Kidney (tissue), 22 donors: ENCODE measurements at places on chromosomes 7 and 10. TPM values are rescaled to one million over a fixed set of nuclear protein-coding genes. Genes with fewer than 3 reads are reported as not detected.

DNA sequence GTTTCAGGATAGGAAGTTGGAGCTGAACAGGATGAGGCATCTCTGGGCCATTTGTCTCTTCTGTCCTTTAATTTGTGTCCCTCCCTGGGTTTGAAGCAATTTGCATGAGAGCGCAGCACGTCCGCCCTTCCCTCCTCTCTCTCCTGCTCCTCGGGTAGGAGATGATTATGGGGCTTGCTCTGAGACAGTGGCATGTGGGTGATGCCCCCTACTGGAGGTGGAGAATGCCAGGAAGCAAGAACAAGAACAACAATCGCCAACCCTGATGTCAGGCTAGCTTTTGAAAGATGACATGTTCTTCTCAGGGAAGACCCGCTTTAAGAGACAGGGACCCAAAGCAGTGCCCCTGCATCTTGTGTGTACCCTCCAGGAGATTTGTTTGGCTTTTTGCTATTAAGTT is 63.9 kb upstream of the LOXL4 start:
- DNase-seq: no peak

- DNase-seq: no peak
Observed at GRCh38 chr10:131678171-131678570, 222.6 kb upstream of the PPP2R2D start.

DNA sequence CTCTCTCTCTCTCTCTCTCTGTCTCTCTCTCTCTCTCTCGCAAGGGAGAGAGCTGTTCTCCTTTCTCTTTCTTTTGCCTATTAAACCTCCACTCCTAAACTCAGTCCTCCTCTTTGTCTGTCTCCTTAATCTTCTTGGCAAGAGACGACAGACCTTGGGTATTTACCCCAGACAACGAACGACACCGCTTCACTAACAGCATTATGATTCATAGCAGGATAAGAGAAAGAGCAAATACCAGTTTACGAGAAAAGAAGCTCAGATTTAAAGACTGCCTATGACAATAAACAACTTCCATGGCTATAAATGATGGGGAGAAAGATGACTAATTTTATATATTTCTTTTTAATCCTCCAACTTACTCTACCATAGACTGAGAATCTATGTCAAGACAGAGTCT is 1396.5 kb upstream of the CELF2 start:
- no peak for DNase-seq

EMX2 gene
- polyA plus RNA-seq: 44.9 TPM

DNA sequence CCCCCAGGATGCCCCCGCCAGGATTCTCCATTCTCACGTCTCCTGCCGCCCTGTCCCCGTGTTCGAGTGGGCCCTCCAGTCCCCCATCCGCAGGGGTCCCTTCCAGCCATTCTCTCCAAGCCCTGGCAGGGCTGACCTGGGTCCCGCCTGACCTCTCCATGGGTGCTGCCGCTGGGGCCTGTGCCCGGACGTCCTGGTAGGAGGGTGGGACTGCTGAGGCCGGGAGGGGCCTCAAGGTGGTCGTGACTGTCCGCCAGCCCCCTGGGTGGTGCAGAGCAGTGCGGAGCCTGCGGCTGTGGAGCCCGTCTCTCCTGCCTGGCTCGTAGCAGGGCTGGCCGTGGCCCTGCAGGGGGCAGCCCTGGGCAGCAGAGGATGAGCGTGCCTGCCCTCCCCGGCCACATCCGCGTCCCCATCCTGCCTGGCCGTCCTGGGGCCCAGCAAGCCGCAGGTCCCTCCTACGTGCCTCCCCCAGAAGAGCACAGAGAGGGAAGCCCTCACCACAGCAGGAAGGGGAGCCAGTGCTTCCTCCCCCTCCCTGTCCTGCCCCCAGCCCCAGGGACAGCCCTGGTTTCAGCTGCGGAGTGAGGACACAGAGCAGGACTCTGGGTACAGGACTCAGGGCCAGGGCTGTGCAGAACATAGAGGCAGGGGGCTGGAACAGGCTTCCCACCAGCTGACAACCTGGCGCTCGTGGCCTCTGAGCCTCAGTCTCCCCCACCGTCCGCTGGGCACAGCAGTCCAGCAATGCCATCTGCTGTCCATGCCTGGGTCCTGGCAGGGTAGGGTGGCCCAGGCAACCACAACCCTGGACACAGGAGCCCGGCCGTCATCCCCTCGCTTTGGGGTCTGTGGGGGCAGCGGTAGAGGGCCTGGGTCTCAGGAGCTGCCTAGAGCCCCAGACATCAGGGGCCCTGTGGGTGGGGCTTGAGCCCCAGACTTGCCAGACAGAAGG is 1.5 kb upstream of the GRIFIN start:
- DNase-seq: peak; percentile 86

TMUB1 gene
- 79.9 TPM for polyA plus RNA-seq

- no peak for DNase-seq
Observed at GRCh38 chr10:11373717-11374171, 237.7 kb downstream of the USP6NL start.

GRCh38 chr7:150972023-150972468 is 6.1 kb downstream of the KCNH2 start:
- DNase-seq: no peak

DNA sequence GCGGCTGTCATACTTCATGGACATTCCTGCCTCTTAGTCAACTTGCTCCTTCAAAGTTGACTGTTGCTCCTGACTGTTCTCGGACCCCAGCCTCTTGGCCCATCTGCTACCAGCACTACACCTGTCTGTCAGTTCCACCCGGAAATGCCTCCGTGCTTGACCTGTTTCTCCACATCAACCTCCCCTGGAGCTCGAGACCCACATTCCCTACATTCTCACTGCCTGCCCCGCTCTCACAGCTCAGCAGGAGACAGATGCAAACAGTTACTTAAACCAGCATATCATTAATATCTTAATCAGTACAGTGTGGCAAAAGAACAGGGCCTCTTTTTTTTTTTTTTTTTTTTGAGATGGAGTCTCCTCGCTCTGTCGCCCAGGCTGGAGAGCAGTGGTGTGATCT is 174.3 kb downstream of the NRP1 start:
- DNase-seq: peak; percentile 51

DNA sequence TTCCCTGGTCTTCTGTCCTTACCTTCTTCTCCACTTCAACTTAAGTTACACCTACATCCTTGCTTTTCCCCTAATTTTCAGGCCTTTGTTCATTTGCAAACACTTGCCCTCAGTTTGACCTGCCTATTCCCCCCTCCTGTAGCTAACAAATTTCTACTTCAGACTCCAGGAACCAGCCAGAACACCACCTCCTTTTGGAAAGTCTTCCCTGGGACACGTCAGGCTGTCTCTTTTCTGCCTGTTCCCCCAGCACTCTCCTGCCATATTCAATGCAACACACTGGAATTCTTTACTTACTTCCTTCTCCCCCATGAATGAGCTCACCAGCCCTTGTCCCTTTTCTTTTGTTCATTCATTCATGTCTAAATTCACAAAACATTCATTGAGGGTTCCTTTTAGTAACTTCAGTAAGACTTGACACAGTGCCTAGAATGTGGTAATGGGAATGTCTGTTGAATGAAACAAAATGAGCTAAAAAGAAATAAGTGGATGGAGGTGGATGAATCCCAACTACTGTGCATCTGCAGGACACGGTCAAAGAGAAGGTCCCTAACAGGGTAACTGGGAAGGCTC is 478.0 kb downstream of the KCNMA1 start:
- no peak for DNase-seq

SLC26A5 gene
- polyA plus RNA-seq: not detected

- no peak for DNase-seq
Observed at GRCh38 chr10:33653584-33654367, 319.3 kb upstream of the NRP1 start.

COL1A2 gene
- polyA plus RNA-seq: 51.4 TPM

- DNase-seq: no peak
Observed at GRCh38 chr7:151514461-151515275, 5.0 kb downstream of the RHEB start.

DNA sequence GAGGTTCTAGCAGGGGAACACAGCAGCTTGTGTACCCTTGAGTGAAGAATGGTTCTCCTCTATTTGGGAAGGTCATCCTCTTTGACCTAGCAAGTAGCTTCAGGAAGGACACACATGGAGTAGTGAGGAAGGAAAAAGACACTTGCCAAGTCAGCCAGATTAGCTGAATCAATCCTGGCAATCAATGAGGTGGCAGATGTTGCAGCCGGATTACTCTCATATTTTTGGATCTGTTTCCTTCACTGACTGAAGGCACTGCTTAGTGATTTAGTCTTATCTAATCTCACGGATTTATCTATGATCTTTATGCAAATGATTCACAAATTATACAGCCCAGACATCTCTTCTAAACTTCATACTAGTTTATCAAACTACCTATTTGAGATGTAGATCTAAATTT is 218.8 kb downstream of the GPR158 start:
- DNase-seq: no peak

GRCh38 chr10:96497391-96497790 is 16.3 kb downstream of the TLL2 start:
- DNase-seq: no peak

GRCh38 chr7:3270362-3270761 is 30.7 kb upstream of the SDK1 start:
- no peak for DNase-seq

- DNase-seq: no peak
Observed at GRCh38 chr7:142874409-142874808, 11.1 kb downstream of the TRPV6 start.

DNA sequence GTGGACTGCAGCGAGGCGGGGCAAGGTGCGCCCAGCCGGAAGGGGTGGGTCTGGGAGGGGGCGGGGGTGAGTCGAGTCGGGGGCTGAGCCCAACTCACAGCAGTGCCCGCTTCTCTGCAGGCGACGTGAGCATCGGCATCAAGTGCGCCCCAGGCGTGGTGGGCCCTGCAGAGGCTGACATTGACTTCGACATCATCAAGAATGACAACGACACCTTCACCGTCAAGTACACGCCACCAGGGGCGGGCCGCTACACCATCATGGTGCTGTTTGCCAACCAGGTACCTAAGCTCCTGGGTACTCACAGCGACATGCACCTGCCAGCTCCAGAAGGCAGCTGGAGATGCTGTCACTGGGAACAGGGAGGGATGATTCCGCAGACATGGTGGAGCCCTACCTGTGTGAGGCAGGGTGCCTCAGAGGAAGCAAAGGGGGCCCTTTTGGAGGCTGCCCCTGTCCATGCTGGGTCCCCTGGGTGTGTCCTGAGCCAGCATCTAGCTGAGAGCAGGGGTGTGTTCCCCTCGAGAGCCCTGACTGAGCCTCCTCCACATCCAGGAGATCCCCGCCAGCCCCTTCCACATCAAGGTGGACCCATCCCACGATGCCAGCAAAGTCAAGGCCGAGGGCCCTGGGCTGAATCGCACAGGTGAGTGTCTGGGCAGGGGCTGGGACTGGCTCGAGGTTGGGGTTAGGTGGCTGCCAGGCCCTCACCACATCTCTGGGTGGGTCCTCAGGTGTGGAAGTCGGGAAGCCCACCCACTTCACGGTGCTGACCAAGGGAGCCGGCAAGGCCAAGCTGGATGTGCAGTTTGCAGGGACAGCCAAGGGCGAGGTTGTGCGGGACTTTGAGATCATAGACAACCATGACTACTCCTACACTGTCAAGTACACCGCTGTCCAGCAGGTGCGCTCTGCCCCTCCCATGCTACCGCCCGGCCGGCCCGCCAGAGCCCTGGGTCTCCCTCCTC is 12.8 kb downstream of the FLNC start:
- DNase-seq: no peak

- DNase-seq: no peak
Observed at GRCh38 chr10:95280637-95281036, 10.2 kb downstream of the PDLIM1 start.

ECHDC3 gene
- 132 TPM for polyA plus RNA-seq

RPEL1 gene
- not detected for polyA plus RNA-seq

- no peak for DNase-seq
Observed at GRCh38 chr7:71308096-71308495, 176.2 kb downstream of the GALNT17 start.

CUX1 gene
- polyA plus RNA-seq: 71.4 TPM

DNA sequence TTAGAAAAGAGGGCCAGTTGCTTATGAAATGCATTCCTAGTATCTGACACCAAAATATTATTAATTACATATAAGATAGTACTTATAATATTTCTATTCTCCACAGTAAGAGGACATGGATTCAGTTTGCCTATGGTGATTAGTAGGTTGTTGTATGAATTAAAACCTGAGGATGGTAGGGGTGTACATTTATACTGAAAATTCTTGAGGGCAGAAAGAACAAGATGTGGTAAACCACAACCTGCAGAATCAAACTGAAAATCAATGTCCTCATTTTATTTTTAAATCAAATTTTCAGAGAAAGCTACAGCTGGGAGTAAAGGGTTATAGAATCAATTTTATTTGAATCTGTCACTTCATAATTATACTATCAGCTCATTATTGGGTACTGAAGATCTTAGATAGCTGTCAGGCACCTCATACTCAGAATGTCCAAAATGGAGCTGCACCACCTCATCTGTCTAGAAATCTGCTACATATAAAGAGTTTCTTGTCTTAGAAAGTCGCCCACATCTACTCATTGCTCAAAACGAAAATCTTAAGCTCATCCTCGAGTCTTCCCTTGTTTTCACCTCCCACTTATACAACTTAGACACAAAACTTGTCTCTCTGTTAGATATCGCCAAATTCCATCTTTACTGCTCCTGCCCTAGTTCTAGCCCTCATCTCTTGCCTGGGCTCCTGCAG is 65.4 kb downstream of the MYO3A start:
- no peak for DNase-seq

C10orf67 gene
- polyA plus RNA-seq: 1.1 TPM

DNA sequence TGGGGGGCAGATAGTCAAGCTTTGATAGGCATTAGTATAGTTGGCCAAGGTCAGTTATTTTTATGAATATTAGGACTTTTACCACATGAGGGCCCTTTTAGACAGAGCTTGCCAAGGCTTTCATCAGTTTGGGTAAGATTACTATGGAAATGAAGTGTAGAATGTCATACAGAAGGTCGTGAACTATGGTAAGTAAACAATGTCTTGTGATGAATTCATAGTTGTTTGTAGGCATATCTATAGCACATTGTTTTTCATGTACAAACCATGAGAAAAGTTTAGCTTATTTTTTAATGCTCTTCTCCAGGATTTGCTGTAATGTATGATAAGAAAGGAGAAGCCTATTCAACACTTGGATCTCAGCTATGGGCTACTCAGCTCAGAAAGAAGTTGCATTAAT is 4.3 kb downstream of the OR2A2 start:
- DNase-seq: no peak

VIPR2 gene
- 1.3 TPM for polyA plus RNA-seq

GRCh38 chr10:131053192-131053591 is 258.3 kb downstream of the TCERG1L start:
- DNase-seq: no peak

DNA sequence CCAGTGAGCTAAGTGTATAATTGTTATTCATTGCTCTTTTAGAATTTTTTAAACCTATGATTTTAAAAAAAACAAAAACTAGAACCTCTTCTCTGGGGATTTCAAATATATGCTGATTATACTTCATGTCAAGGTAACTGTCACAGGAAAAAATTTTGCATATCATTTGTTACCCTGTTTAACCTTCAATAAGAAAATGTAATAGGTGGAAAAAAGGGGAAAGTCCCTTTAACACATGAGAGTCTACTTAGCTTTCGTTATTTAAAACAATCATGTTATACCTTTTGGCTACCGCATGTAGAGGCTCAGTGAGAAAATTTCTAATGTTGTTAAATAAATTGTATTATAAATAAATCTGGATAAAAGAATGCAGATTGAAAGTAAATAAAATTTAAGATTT is 190.1 kb upstream of the AKR1E2 start:
- DNase-seq: no peak

SLC18A2 gene
- polyA plus RNA-seq: 0.15 TPM

PIK3AP1 gene
- 6.5 TPM for polyA plus RNA-seq
